Left lung (tissue), 14 donors: ENCODE measurements at places on chromosomes 4 and X. TPM values are rescaled to one million over a fixed set of nuclear protein-coding genes. Genes with fewer than 3 reads are reported as not detected.
A peak's percentile ranks its signal among the peaks of the same experiment; 100 is the strongest.

EDA2R gene
- total RNA-seq: 7.9 TPM

TAF7L gene
- total RNA-seq: not detected

SLC25A31 gene
- total RNA-seq: not detected

VCX2 gene
- total RNA-seq: not detected

- DNase-seq: no peak
- peaks cover 6% of the 10 kb centered on the region for H3K4me1 ChIP-seq
- H3K27me3 ChIP-seq: no peaks in the 10 kb centered on the region
- no peak overlapping the region for H3K27ac ChIP-seq
These were observed 4.6 kb downstream of the ENOPH1 start for GRCh38 chr4:82434949-82435348.

GRCh38 chrX:2184089-2184488 is 316.7 kb downstream of the DHRSX start:
- no peak for DNase-seq
- no peaks in the 10 kb centered on the region for H3K36me3 ChIP-seq
- no peak overlapping the region for H3K4me3 ChIP-seq
- H3K4me1 ChIP-seq: no peaks in the 10 kb centered on the region

- no peaks in the 10 kb centered on the region for H3K4me1 ChIP-seq
- H3K27ac ChIP-seq: no peak overlapping the region
- H3K27me3 ChIP-seq: no peaks in the 10 kb centered on the region
- no peak for DNase-seq
These were observed 278.4 kb upstream of the AGTR2 start for GRCh38 chrX:115892056-115892708.

GRCh38 chr4:14856062-14856933 is 146.0 kb upstream of the CPEB2 start:
- H3K27ac ChIP-seq: peak overlapping the region; percentile 69
- peaks cover 14% of the 10 kb centered on the region for H3K4me1 ChIP-seq
- no peak for DNase-seq

DNA sequence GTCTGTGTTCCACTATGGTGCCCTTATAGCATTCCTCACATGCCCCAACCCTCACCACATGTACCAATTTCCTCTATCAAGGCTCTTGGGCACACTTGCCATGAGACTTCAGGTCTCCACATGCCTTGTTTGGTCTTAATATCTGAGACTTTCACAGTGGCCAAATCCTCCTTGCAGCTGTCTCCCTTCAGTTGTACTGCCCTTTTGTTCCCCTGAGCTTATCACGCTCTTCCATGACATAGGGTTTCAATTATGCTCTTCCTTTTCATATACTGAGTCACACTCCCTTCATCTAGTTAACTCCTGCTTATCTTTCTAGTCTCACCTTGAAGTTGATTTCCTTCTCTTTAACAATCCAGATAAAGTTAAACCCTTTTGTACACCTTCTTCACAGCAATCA is 212.9 kb downstream of the PDHA2 start:
- H3K36me3 ChIP-seq: no peaks in the 10 kb centered on the region
- DNase-seq: no peak
- no peaks in the 10 kb centered on the region for H3K27me3 ChIP-seq
- no peak overlapping the region for H3K27ac ChIP-seq
- no peaks in the 10 kb centered on the region for H3K4me1 ChIP-seq

- no peaks in the 10 kb centered on the region for H3K27me3 ChIP-seq
- H3K4me1 ChIP-seq: peaks cover 60% of the 10 kb centered on the region
- DNase-seq: no peak
- H3K36me3 ChIP-seq: peaks cover 32% of the 10 kb centered on the region
- H3K27ac ChIP-seq: no peak overlapping the region
- no peak overlapping the region for H3K4me3 ChIP-seq
These were observed 6.9 kb downstream of the SLC39A8 start for GRCh38 chr4:102338405-102338804.
